Skeletal muscle cell (primary cell): ENCODE measurements at places on chromosomes 1 and 21.

DNA sequence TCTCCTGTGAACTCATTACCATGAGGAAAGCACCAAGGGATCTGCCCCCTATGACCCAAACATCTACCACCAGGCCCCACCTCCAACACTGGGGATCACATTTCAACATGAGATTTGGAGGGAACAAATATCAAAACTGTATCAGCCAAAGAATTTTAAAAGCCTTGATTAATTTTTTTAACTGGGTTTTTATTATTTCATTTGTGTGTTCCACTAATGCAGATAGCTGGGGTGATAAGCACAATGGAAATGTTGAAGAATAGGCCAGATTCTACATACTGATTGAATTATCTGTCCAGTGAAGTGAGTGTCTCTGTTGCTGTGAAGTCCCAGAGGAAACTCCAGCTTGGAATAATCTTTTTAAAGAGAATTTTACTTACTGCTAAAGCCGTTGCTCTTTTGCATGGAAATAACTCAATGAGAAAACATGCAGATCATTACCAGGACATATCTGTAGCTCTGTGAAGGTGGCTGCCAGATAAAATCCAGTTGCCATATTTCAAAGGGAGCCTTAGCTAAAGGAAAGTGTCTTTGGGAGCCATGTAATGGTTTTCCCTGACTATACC lies 44.4 kb upstream of the DHCR24 start:
- no peak for DNase-seq

- DNase-seq: no peak
Measured at GRCh38 chr1:211155040-211155439, 21.1 kb upstream of the KCNH1 start.

DNA sequence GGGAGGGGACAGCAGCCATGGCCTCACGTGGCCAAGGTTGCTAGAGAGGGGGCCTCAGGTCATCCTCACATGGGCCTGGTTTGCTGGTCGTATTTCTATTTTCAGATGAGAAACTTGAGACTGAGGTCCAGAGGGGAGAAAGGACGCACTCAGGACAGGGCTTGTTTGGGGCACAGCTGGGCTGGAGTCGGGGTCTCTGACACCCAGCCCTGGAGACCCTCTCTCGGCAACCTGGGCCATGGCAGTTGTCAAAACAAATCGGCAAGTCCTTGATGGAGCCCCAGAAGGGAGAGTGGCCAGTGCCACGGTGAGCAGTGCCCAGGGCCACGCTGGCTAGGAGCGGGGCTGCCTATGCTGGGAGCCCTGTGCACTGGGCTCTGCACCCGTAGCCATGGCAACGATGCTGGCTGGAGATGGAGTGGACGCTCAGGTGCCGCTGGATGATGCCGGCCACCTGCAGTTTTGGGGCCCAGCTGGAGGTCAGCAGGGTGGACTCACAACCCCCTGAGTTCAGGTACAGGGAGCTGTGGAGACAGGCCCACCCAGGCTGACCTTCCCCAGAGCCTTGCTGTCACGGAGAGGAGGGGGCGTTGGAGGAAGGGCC lies 11.1 kb downstream of the LRRC3 start:
- DNase-seq: no peak

GRCh38 chr1:33465316-33465715 lies 7.1 kb upstream of the ZSCAN20 start:
- DNase-seq: no peak

- no peak for DNase-seq
Measured at GRCh38 chr1:3945222-3945621, 45.1 kb upstream of the C1orf174 start.

- no peak for DNase-seq
Measured at GRCh38 chr1:234649432-234650081, 39.6 kb upstream of the IRF2BP2 start.

DNA sequence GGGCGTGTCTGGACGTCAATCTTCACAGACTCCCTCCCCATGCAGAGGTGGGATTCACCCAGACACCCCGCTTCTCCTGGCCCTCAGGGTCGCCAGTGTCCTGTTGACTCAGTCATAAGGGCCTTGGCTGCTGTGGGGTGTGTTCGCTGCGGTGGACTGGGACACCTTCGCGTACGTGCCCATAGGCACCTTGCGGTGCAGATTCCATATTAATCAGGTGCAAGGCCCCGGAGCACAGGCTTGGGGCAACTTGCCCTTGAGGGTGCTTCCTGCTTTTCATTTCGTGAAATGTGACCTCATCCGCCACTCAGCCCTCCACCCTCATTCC lies 398 bp upstream of the SLC30A10 start:
- DNase-seq: no peak

GRCh38 chr1:46041974-46042373 lies 90.5 kb downstream of the PIK3R3 start:
- DNase-seq: no peak

- DNase-seq: peak; percentile 77
Measured at GRCh38 chr1:80375662-80376061, 1369.1 kb upstream of the ADGRL4 start.

DNA sequence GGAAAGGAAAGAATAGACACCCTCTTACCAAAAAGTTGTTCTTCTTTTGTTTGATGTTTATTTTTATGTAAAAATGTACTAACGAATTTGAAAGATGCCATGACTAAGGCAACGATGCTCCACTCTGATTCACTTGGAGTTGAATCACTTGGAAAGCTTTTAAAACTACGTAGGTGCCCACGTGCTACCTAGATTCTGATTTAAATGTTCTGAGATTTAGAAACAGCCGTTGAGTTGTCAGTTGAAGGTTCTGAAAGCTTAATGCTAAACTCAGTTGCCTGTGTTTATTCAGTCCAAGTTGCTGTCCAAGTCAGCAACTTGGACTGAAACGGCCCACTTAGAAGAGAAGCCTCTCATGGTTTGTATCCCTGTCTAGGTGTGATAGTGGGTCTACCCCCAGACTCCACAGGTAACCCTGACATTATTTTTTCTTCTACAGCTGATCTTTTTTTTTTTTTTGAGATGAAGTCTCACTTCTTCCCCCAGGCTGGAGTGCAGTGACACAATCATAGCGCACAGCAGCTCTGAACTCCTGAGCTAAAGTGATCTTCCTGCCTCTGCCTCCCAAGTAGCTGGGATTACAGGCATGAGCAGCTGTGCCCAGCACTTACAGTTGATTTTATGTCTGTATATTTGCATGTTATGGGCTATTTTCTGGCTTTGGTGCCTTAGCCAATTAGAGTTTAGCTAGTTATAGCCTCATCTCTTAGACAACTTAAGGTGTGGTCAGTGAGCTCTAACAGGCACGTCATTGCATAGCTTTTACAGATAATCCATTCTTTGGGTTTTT lies 1.4 kb upstream of the VAMP4 start:
- DNase-seq: peak; percentile 53

DNA sequence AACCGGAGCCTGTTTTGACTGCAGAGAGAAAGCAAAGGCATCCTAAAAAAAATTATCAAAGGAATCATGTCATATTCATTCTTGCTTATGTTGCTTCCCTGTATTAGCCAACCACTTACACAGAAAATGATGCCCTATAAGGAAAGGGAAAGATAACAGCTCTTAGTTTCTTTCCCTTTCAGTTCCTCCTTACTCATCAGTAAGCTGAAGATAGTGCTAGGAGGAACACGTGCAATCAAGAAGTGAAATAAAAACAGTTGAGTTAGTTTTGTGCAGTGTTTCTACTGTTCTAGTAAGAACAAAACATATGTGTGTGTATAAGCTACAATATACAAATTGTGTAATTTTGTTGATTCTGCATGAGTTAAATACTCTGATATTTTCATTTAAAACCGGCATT lies 45.3 kb upstream of the MTF2 start:
- no peak for DNase-seq
